ENCODE measurements at places on chromosomes 7 and 10.

DNA sequence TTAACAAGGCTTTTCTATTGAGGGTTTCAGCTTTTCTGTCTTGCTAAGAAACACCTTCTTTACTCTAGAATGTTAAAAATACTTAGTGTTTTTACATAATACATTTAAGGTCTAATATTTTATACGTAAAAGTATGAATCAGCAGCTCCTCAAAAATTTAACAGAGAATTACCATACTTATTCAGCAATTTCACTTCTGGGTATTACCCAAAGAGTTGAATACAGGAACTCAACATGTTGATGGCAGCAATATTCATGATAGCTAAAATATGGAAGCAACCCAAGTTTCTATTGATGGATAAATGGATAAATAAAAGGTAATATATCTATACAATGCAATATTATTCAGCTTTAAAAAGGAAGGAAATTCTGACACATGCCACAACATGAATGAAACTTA, 9.7 kb upstream of the OR13A1 start:
- DNase-seq = no peak

DNA sequence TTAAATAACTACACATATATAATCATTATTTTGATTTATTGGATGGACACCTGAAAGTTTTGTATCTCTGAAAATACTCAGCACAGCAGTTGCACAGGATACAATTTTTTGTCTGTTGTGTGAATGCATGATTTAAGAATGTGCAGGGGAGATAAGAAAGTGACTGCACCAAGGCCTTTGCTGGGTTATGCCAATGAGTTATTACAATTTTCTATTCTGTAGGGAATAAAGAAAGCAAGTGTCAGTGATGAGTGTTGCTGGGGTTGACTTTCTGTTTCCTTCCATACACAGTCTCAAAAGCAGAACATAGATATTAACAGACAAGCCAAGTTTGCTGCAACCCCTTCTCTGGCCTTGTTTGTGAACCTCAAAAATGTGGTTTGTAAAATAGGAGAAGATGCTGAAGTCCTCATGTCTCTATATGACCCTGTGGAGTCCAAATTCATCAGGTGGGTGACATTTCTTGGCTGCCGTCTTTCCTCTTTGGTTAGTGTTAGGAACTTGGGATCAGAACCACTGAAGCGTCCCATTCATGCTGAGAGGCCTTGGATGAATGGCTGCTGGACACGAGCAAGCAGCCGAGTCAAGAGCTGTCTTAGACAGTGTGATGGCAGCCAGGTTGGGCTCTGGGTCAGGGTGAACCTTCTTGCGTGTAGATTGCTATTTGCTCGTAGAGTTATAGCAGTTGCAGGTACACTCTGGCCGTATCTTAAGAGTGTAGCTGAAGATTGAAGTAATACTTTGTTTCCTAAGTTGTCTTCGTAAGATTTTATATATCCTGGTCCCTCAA, 92.8 kb downstream of the DOCK1 start:
- DNase-seq = no peak

DNA sequence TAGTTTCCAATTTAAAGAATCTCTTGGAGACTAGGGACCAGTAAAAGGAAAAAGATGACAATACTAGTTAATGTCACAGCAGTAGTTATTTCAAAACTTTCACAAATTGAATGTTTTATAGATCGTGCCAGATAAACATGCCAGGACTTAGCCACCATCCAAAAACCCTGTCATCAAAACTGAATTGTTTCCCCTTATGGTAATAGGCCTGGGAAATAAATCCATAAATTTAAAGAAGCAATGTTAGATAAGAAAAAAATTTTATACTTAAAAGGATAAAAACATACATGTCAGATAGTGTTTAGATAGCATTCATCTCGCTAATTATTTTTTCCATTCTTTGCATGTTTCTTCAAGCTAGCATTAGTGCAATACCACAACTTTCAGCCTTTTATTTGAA, 71.2 kb downstream of the SUGCT start:
- no peak for DNase-seq

DNA sequence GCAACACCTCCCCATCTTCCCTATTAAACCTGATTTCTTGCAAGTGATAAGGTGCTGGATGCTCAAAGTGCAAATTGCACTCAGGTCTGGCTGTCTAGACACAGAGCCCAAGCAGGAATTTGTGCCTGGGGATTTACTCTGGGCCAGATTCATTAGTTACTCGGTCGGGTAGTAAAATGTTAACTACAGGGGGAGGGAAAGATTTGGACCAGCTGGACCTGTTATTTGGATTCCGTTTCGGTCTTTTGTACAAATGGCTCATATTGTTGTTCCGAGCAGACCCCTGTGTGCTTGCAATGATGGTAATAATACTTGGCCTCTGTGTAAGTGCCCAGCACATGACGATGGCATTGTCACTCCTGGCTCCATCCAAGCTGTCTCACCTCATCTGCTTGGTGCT, 609.6 kb downstream of the KCNMA1 start:
- no peak for DNase-seq

DNA sequence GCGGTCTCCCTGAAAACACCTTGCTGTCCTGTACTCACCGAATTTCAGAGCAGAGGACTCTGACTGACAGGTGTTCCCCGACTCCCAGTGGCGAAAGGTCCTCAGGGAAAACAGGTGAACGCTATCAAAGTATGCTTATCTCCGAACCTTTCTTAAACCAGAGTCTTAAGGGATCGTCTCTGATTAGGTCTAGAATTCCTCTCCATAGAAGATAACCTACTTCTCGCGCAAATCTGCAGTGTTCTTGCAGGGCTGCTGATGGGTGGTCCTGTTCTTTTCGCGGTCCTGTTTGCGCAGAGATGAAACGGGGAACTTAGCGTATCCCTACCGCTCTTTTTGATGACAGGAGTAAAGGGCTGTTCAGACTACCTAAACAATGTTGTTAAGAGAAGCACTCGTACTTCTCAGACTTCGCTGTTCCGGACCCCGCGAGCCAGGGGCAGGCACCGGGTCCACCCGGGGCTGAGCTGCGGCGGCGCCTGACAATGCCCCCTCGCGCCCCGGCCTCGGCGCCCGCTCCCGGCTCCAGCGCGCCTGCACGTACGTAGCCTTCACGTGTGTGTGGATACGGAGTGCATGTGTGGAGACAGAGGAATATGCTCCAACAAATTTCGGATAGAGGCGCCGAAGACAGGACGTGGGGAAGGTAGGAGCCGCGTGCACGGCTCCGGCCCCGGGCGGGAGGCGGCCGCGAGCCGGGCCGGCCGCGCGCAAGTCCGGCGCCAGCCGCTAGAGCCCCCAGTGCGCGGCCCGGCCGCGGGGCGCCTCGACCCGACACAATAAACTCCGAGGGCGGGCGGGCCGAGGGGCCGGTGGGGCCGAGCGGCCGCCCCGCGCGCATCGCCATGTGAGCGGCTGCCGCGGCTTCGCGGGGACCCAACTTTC, 766 bp upstream of the ZMYND11 start:
- no peak for DNase-seq

GRCh38 chr10:28940158-28940888, 263.0 kb downstream of the BAMBI start:
- DNase-seq = no peak

DNA sequence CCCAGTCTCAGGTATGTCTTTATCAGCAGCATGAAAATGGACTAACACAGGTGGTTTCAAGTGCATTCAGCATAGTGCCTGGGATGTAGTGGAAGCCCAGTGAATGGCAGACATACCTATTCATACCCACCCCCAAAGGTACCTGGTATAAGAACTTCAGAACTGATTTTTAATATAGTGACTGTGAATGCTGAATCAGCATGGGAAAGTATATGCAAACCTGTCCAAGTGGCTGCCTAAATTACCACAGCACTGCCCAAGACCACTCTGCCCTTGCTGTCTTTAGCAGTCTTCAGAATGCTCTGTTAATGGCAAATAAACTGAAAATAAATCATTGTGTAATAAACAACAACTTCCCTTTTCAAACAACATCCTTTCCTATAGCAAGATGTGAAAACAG, 312.1 kb downstream of the GPAM start:
- DNase-seq = no peak

GRCh38 chr10:1403508-1404322, 333.6 kb downstream of the ADARB2 start:
- DNase-seq = no peak

DNA sequence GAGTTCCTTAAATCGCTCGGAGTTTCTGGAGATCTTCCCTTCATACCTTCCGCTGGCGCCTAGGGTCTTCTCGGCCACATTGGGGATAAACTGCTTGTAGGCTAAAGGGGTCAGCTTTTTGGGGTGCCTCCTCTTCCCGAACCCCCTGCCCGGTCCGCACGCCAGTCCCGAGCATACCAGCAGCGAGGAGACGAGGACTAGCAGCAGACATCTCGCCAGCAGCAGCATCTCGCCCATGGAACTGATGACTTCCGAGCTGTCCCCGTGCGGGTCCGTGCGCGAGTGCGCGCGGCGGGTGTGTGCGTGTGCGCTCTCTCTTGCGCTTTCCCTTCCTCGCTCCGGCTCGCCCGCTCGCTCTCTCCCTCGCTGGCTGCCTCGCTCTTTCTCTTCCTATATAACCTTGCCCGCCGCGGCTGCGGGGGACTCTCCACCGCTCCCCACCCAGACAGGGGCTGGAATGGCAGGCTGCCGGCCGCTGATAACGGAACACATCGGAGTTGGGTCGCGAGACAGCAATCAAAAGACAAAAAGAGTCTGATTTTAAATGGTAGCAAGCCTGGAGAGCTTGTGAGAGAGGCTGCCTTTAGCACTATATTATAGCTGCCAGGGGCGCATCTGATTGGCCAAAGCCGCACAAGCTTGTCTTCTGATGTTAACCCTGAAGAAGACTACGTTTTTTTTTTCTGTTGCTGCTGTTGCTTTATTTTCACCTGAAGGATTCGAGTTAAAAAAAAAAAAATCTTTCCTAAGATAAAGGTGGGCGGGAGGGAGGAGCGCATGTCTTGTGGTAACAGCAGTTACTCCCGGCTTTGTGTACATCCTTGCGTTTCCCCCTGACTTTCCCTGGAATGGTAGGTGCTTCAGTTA, at the start of gene SHH:
TSS of gene SHH (minus strand) at position 569 of the 867 bp plus-strand sequence. CDS start at position 228, 341 bp downstream.
- no peak for DNase-seq

- DNase-seq = no peak
These were observed 3.9 kb downstream of the CH25H start for GRCh38 chr10:89203237-89203636.

- no peak for DNase-seq
These were observed 174.4 kb upstream of the SHH start for GRCh38 chr7:155986497-155987160.

DNA sequence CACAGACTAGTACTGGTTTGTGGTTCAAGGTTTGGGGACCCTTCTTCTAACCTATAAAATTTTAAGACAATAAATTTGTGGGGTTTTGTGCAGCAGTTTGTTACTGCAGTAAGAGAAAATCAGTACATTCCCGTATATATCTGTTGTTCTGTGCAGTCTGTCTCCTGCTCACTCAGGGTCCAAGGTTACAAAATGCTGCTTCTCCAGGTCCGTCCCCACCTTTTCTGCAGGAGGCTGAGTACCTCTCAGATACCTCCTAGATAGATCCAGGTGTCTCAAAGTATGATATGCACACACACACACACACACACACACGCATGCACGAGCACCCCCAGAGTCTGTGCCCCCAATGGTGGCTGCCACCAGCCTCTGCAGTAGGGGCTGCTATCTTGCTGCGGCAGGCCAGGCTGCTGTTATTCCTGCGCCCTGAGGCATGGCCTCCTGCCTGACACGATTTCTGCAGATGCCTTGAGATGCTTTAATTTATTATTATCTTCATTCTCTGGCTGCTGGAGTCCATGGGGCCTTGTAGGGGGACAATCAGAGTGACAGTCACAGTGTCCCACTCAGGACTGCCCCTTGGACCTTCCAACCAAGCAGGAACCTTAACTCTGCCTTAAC, 25.2 kb upstream of the ASL start:
- no peak for DNase-seq

- no peak for DNase-seq
These were observed 120.9 kb downstream of the C10orf105 start for GRCh38 chr10:71598621-71599055.

- DNase-seq = no peak
These were observed 7.3 kb downstream of the SRRT start for GRCh38 chr7:100882201-100882600.

GRCh38 chr7:134552105-134552504, 3.2 kb downstream of the AKR1B15 start:
- no peak for DNase-seq

- DNase-seq = no peak
These were observed 34.8 kb upstream of the SH2D4B start for GRCh38 chr10:80502621-80503583.

GRCh38 chr10:73858750-73859427, 15.5 kb downstream of the CAMK2G start:
- no peak for DNase-seq

DNA sequence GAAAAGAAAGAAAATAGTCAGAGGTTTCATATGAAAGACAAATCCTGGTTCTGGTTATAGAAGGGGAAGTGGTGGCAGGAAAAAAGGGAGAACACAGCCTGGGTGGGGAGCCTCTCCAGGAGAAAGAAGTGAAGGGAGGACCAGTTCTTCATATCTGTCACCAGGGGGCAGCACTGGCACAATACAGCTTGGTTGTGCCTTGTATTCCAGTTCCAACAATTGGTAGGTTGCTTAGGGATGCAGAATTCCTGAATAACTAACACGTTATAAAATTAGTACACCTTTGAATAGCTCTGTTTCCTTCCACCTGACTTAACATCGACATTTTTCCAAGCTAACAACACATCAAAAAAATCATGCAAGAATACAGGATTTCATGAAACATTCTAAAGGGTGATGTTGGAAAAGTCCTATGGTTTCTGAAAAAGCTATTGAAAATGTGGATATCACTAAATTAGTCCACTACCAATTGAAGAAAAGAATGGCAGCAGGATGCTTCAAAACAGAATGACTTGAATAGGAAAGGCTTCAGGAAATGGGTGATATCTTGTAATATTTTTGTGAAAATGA, 52.9 kb downstream of the CYP26A1 start:
- DNase-seq = no peak

DNA sequence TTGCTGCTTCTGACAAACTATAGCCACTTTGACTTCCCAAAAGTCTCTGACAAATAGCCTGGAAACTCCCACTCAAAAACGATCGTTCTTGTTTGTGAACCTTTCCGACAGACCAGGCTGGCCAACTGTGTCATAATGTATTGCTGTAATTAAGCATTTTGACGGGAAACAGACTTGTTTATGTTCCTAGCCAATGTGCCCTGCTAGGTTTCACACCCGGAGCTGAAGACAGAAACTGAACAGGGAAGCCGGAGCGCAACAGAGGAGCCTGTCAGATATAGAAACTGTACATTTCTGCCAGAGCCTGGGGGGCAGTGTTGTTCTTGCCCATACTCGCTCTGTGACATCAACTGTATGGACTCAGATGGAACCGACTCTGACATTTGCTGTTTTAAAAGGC, 55.3 kb upstream of the C7orf33 start:
- no peak for DNase-seq

- no peak for DNase-seq
These were observed 24.6 kb upstream of the INMT start for GRCh38 chr7:30727061-30727945.

GRCh38 chr7:31083210-31083786, 31.2 kb downstream of the ADCYAP1R1 start:
- no peak for DNase-seq

GRCh38 chr10:71090330-71090729, 122.0 kb upstream of the UNC5B start:
- no peak for DNase-seq

- no peak for DNase-seq
These were observed 652 bp upstream of the VPS26A start for GRCh38 chr10:69123306-69123746.

GRCh38 chr7:102291056-102291915, 4.6 kb downstream of the SH2B2 start:
- no peak for DNase-seq

Measured in pulmonary artery endothelial cell (primary cell).